ENCODE measurements at places on chromosomes 4 and X. TPM values are rescaled to one million over a fixed set of nuclear protein-coding genes. Genes with fewer than 3 reads are reported as not detected.

Gene ATP1B4
- not detected for total RNA-seq

Gene SPATA18
- total RNA-seq, result 2.9 TPM

Gene MCUB
- 57.3 TPM for total RNA-seq

Gene MXRA5
- 0.50 TPM for total RNA-seq

Gene OTC
- total RNA-seq, result not detected

Gene C4orf54
- not detected for total RNA-seq

Gene MAGEA2
- not detected for total RNA-seq

Gene ADH1A
- total RNA-seq, result not detected

Gene PLAC8
- total RNA-seq, result 0.34 TPM

Gene ETDB
- not detected for total RNA-seq

Gene RASL11B
- total RNA-seq, result 0.59 TPM

Measured in bronchus fibroblast of lung (primary cell).